Left lung (tissue), 14 donors: ENCODE measurements at places on chromosomes 7 and 10. TPM values are rescaled to one million over a fixed set of nuclear protein-coding genes. Genes with fewer than 3 reads are reported as not detected.

- H3K36me3 ChIP-seq, result no peaks in the 10 kb centered on the region
- H3K4me3 ChIP-seq, result no peak overlapping the region
- no peak for DNase-seq
- no peaks in the 10 kb centered on the region for H3K4me1 ChIP-seq
Observed at GRCh38 chr7:40232242-40232893, 97.6 kb downstream of the SUGCT start.

The NPC1L1 gene
- total RNA-seq, result not detected

- DNase-seq, result no peak
- peaks cover 2% of the 10 kb centered on the region for H3K4me1 ChIP-seq
- H3K27me3 ChIP-seq, result no peaks in the 10 kb centered on the region
- no peak within 1 kb of the TSS for H3K4me3 ChIP-seq
- H3K36me3 ChIP-seq, result no peaks in the 10 kb centered on the region
- no peak within 1 kb of the TSS for H3K27ac ChIP-seq
Observed at GRCh38 chr10:60389413-60390025, at the start of gene ANK3. Gene ANK3, minus strand, starts transcription at chr10:60389875. Its CDS starts 337 bp downstream, at chr10:60389538.

GRCh38 chr7:36863901-36864701, 139.8 kb upstream of the AOAH start:
- H3K4me1 ChIP-seq, result no peaks in the 10 kb centered on the region
- H3K27ac ChIP-seq, result no peak overlapping the region
- H3K36me3 ChIP-seq, result peaks cover 33% of the 10 kb centered on the region
- H3K4me3 ChIP-seq, result no peak overlapping the region
- no peak for DNase-seq

DNA sequence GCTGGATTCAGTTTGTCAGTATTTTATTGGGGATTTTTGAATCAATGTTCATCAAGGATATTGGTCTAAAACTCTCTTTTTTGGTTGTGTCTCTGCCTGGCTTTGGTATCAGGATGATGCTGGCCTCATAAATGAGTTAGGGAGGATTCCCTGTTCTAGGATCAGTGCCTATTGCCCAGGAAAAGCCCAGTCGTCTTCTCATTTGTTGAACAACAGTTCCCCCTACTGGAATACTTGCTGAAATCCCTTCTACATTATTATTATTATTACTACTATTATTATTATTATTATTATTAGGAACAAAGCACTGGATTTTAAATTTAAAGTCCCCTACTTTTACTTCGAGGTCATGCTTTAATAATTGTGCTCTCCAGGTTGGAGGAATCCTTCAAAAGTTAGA, 528.9 kb downstream of the MAGI2 start:
- no peak overlapping the region for H3K27ac ChIP-seq
- no peak overlapping the region for H3K4me3 ChIP-seq
- H3K36me3 ChIP-seq, result no peaks in the 10 kb centered on the region
- H3K27me3 ChIP-seq, result no peaks in the 10 kb centered on the region
- DNase-seq, result no peak

- no peak for DNase-seq
- no peak overlapping the region for H3K4me3 ChIP-seq
- no peaks in the 10 kb centered on the region for H3K4me1 ChIP-seq
- no peak overlapping the region for H3K27ac ChIP-seq
- H3K36me3 ChIP-seq, result peaks cover 35% of the 10 kb centered on the region
Observed at GRCh38 chr7:36538126-36538525, 148.5 kb downstream of the ANLN start.

GRCh38 chr10:62068464-62068863, 167.0 kb downstream of the ARID5B start:
- H3K27me3 ChIP-seq, result no peaks in the 10 kb centered on the region
- H3K4me1 ChIP-seq, result peaks cover 38% of the 10 kb centered on the region
- H3K36me3 ChIP-seq, result peaks cover 55% of the 10 kb centered on the region
- H3K4me3 ChIP-seq, result no peak overlapping the region
- H3K27ac ChIP-seq, result no peak overlapping the region
- no peak for DNase-seq

- H3K36me3 ChIP-seq, result no peaks in the 10 kb centered on the region
- H3K4me3 ChIP-seq, result no peak overlapping the region
- no peaks in the 10 kb centered on the region for H3K27me3 ChIP-seq
- no peak overlapping the region for H3K27ac ChIP-seq
Observed at GRCh38 chr10:110056822-110057221, 49.0 kb downstream of the ADD3 start.

DNA sequence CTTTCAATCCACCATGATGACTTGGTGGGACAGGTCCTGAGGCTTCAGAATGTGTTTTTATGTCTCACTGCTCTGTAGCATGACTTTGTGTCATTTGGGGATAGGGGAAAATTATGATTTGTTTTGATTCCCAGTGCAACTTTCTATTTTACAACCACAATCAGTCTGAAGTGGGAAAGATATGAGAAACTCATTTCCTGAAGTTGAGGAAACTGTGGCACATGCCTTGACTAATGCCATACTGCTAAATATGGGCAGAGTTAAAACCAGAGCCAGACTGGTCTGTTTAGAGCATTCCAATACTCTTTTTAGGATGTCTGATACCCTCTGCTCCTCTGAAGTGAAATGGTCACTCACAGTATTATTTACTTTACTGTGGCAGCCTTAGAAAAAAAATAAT, 307.7 kb downstream of the ADRA2A start:
- no peaks in the 10 kb centered on the region for H3K4me1 ChIP-seq
- no peak for DNase-seq
- no peaks in the 10 kb centered on the region for H3K36me3 ChIP-seq
- no peaks in the 10 kb centered on the region for H3K27me3 ChIP-seq
- no peak overlapping the region for H3K4me3 ChIP-seq

GRCh38 chr10:13500201-13500600, 28.6 kb downstream of the BEND7 start:
- peaks cover 6% of the 10 kb centered on the region for H3K36me3 ChIP-seq
- no peaks in the 10 kb centered on the region for H3K4me1 ChIP-seq
- no peak for DNase-seq
- H3K4me3 ChIP-seq, result no peak overlapping the region
- no peaks in the 10 kb centered on the region for H3K27me3 ChIP-seq
- no peak overlapping the region for H3K27ac ChIP-seq

- H3K27ac ChIP-seq, result no peak overlapping the region
- H3K27me3 ChIP-seq, result no peaks in the 10 kb centered on the region
- no peak overlapping the region for H3K4me3 ChIP-seq
- no peaks in the 10 kb centered on the region for H3K4me1 ChIP-seq
Observed at GRCh38 chr7:158616050-158616449, 28.4 kb upstream of the PTPRN2 start.

- H3K4me1 ChIP-seq, result no peaks in the 10 kb centered on the region
- H3K36me3 ChIP-seq, result no peaks in the 10 kb centered on the region
- H3K27me3 ChIP-seq, result no peaks in the 10 kb centered on the region
- DNase-seq, result no peak
- H3K4me3 ChIP-seq, result no peak overlapping the region
Observed at GRCh38 chr7:134771889-134772288, 7.5 kb upstream of the CALD1 start.

- H3K4me3 ChIP-seq, result no peak overlapping the region
- no peaks in the 10 kb centered on the region for H3K27me3 ChIP-seq
- H3K36me3 ChIP-seq, result peaks cover 18% of the 10 kb centered on the region
- no peaks in the 10 kb centered on the region for H3K4me1 ChIP-seq
- DNase-seq, result no peak
Observed at GRCh38 chr10:129472696-129473555, 5.9 kb downstream of the MGMT start.

DNA sequence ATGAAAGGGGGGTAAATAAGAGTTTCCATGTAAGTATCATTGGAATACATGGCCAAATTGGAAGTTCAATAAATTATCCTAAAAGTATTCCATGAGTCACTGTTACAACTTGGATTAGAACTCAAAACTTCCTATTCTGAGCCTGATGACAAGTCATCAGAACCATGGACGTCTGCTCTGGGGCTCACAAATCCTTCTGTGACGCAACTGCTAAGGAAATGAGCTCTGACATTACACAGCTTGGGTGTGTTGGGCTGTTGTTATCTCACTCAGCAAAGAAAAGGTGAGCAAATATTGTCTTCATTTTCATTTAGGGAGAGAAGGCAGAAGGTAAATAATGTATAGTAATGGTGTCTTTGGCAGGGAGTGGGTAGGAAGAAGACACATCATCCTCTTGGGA, 214.8 kb upstream of the ADO start:
- no peak overlapping the region for H3K4me3 ChIP-seq
- DNase-seq, result no peak
- no peak overlapping the region for H3K27ac ChIP-seq
- peaks cover 4% of the 10 kb centered on the region for H3K27me3 ChIP-seq
- H3K4me1 ChIP-seq, result no peaks in the 10 kb centered on the region

GRCh38 chr10:110840923-110841428, 30.8 kb upstream of the PDCD4 start:
- H3K27ac ChIP-seq, result no peak overlapping the region
- H3K36me3 ChIP-seq, result no peaks in the 10 kb centered on the region
- no peaks in the 10 kb centered on the region for H3K27me3 ChIP-seq
- no peak overlapping the region for H3K4me3 ChIP-seq
- peaks cover 12% of the 10 kb centered on the region for H3K4me1 ChIP-seq

DNA sequence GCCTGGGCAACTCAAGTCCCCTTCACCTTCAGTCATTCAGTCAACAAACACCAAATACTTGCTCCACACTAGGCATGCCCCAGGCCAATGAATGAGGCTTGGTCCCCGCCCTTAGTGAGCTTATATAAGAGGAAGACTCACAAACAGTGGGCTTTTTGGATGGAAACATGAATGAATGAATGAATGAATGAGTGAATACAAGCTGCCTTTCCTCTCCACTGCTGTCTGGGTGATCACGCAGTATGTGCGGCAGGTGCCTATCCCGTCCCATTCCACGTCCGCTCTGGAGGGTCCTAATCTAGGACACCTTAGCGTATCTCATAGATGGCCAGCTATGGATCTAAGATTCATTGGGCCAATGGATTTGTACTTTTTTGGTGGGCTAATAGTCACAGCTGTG, 19.8 kb upstream of the GTF2I start:
- no peaks in the 10 kb centered on the region for H3K27me3 ChIP-seq
- H3K4me1 ChIP-seq, result no peaks in the 10 kb centered on the region
- no peak overlapping the region for H3K4me3 ChIP-seq
- DNase-seq, result no peak
